Activated CD8-positive, alpha-beta memory T cell treated with anti-CD3 and anti-CD28 coated beads, Interleukin-2, amount 10 ng/mL, durations not matched to agents 7 days and 5 days (primary cell): ENCODE measurements at places on chromosomes 16 and 17. TPM values are rescaled to one million over a fixed set of nuclear protein-coding genes. Genes with fewer than 3 reads are reported as not detected.

Gene OVCA2
- 31.7 TPM for total RNA-seq

Gene RILP
- 4.8 TPM for total RNA-seq

Gene TMEM238L
- not detected for total RNA-seq

GRCh38 chr16:54455030-54455725 lies 168.6 kb upstream of the IRX3 start:
- H3K4me3 ChIP-seq: no peak overlapping the region
- H3K27ac ChIP-seq: no peak overlapping the region
- no peaks in the 10 kb centered on the region for H3K36me3 ChIP-seq
- DNase-seq: no peak

GRCh38 chr17:48127371-48128051 lies 19.9 kb downstream of the SNX11 start:
- H3K36me3 ChIP-seq: peaks cover 11% of the 10 kb centered on the region
- peaks cover 6% of the 10 kb centered on the region for H3K4me1 ChIP-seq
- DNase-seq: no peak
- H3K27ac ChIP-seq: no peak overlapping the region

GRCh38 chr17:10292057-10292937 lies 80.5 kb downstream of the MYH13 start:
- no peak overlapping the region for H3K4me3 ChIP-seq
- H3K4me1 ChIP-seq: peaks cover 8% of the 10 kb centered on the region
- peaks cover 8% of the 10 kb centered on the region for H3K27me3 ChIP-seq
- H3K27ac ChIP-seq: no peak overlapping the region
- DNase-seq: no peak
- no peaks in the 10 kb centered on the region for H3K36me3 ChIP-seq

- H3K4me3 ChIP-seq: no peak overlapping the region
- H3K36me3 ChIP-seq: peaks cover 22% of the 10 kb centered on the region
These were observed 2.0 kb downstream of the TMED6 start for GRCh38 chr16:69349536-69349935.

GRCh38 chr17:3913531-3914311 lies 2.5 kb downstream of the P2RX1 start:
- H3K4me3 ChIP-seq: no peak overlapping the region
- DNase-seq: peak; percentile 89
- no peaks in the 10 kb centered on the region for H3K36me3 ChIP-seq

DNA sequence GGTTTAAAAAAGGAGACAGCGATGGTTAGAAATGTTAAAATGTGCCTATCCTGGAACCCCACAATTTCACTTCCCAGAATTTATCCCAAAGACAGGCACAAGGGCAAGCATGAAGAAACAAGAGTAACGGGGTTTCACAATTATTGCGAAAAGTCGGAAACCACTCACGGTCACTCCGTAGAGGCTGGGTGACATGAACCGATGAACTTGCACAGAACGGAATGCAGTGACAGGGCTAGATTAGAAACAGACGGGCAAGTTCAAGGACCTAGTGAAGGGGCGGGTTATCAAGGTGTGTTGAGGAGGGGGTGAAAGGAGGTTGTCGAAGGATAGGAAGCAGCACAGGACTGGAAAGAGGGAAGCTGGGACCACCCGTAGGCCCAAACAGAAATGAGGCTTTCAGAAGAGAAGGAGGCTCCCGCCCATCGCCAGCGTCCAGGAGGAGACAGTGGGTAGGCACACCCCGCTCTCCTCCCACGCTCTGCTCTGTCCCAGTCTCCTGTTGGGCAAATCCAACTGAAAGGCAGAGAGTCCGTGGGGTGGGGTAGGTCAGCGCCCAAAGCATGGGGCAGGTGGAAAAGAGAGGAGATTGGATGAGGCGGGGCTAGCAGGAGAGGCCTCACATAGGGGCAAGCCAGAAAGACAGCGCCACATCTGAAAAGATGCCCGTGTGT lies 47.4 kb upstream of the JPH3 start:
- H3K27ac ChIP-seq: no peak overlapping the region
- no peaks in the 10 kb centered on the region for H3K36me3 ChIP-seq
- H3K27me3 ChIP-seq: peaks cover 4% of the 10 kb centered on the region
- no peaks in the 10 kb centered on the region for H3K4me1 ChIP-seq

- H3K27me3 ChIP-seq: no peaks in the 10 kb centered on the region
- H3K36me3 ChIP-seq: no peaks in the 10 kb centered on the region
- H3K4me3 ChIP-seq: peak overlapping the region; percentile 85
- peak; percentile 65 for DNase-seq
- H3K4me1 ChIP-seq: peaks cover 21% of the 10 kb centered on the region
These were observed 488 bp downstream of the TFAP4 start for GRCh38 chr16:4272114-4272956.

DNA sequence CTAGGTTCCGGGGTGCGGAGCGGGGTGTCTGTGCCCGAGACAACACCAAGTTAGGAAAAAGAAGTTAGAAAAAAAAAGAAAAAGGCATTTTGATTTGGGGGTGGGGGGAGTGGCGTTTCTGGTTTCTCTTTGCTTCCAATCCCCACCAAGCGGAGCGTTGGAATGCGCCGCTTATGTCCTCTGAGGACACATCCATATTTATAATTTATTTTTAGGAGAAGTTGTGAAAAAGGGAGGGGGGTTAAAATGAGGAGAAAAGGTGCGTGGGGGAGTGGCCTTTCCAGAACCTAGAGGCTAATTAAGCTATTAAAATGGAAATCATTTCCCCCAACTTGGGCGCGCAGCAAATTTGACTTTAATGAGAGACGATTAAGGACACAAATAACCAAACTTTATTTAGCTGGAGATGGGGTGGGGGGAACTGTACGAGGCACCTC lies 232.1 kb downstream of the MRTFB start:
- no peaks in the 10 kb centered on the region for H3K36me3 ChIP-seq
- no peak overlapping the region for H3K27ac ChIP-seq
- peaks cover 46% of the 10 kb centered on the region for H3K27me3 ChIP-seq

DNA sequence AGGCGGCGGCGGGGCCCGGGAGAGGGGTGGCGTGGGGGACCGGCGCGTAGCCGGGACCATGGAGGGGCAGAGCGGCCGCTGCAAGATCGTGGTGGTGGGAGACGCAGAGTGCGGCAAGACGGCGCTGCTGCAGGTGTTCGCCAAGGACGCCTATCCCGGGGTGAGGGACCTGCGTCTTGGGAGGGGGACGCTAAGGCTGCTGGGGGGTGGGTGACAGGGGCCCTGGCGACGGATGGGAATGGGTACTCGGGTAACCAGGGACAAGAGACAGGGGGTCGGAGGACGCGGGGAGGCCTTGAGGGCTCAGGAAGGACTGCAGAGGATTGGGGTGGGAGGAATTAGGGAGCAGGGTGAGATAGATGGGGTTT lies 243 bp downstream of the RND2 start:
- no peak overlapping the region for H3K27ac ChIP-seq
- H3K4me1 ChIP-seq: peaks cover 17% of the 10 kb centered on the region

- peaks cover 52% of the 10 kb centered on the region for H3K27me3 ChIP-seq
- no peak for DNase-seq
- H3K27ac ChIP-seq: no peak overlapping the region
- H3K36me3 ChIP-seq: no peaks in the 10 kb centered on the region
- peaks cover 6% of the 10 kb centered on the region for H3K4me1 ChIP-seq
These were observed 4.7 kb upstream of the BEAN1 start for GRCh38 chr16:66422366-66422765.

DNA sequence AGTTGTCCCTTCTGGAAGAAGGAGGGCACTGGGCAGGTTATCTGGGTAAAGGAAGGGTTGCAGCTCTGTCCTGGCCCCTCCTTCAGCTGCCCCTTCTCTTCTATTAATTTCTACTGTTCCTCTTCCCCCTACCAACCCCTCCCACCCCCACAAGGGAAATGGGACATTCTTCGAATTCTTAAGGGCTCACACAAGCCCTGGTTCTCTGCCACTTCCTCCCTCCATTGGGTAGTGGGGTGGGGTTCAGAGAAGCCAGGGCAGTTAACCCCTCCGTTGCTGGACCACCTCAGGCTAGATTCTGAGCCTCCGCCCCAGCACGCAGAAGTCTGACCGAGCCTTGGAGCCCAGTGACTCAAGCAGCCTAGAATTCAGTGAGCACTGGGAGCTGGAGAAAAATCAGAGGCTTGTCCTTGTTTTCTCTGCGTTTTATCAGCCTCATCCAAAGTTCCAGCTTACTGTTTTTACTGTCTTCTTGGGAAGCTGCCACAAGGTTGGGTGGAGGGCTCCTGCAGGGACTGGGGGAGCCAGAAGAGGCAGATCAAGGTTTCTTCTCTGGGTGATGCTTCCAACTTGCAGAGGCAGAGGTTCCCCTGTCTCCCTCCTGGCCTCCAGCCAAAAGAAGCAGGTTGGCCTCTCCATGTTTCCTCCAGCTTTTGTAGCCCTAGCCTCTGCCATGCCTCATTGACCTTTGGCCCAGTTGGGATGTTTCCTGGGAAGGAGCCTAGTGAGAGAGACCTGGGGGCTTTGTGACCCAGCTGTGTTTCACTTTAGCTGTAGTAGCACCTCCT lies 10.2 kb downstream of the LASP1 start:
- H3K4me1 ChIP-seq: peaks cover 86% of the 10 kb centered on the region
- peaks cover 55% of the 10 kb centered on the region for H3K36me3 ChIP-seq
- no peaks in the 10 kb centered on the region for H3K27me3 ChIP-seq
- DNase-seq: no peak
- H3K27ac ChIP-seq: peak overlapping the region; percentile 87

GRCh38 chr17:82419540-82419939 lies 1.2 kb upstream of the OGFOD3 start:
- peaks cover 24% of the 10 kb centered on the region for H3K4me1 ChIP-seq
- H3K36me3 ChIP-seq: peaks cover 23% of the 10 kb centered on the region
- DNase-seq: no peak
- H3K4me3 ChIP-seq: peak overlapping the region; percentile 80
- no peaks in the 10 kb centered on the region for H3K27me3 ChIP-seq

- no peaks in the 10 kb centered on the region for H3K27me3 ChIP-seq
- H3K36me3 ChIP-seq: no peaks in the 10 kb centered on the region
- DNase-seq: peak; percentile 56
- no peak overlapping the region for H3K4me3 ChIP-seq
- no peaks in the 10 kb centered on the region for H3K4me1 ChIP-seq
These were observed 355.3 kb downstream of the TOX3 start for GRCh38 chr16:52191531-52192134.

DNA sequence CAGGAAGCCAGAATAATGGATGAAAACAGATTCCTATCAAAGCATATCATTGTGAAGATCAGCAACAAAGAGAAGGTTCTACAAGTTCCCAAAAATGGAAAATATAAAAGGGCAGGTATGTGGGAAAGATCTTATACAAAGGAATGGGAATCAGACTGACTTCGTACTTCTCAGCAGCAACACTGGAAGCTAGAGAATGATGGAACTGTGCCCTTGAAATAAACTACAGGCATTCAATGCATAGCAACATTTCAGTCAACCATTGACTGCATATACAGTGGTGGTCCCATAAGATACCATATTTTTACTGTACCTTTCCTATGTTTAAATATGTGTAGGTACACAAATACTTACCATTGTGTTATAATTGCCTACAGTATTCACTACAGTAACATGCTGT lies 30.3 kb upstream of the RAI1 start:
- H3K4me3 ChIP-seq: no peak overlapping the region
- no peaks in the 10 kb centered on the region for H3K36me3 ChIP-seq
- no peak for DNase-seq
- no peak overlapping the region for H3K27ac ChIP-seq
- no peaks in the 10 kb centered on the region for H3K4me1 ChIP-seq
